ENCODE measurements at places on chromosomes 3 and 15. TPM values are rescaled to one million over a fixed set of nuclear protein-coding genes. Genes with fewer than 3 reads are reported as not detected.
A peak's percentile ranks its signal among the peaks of the same experiment; 100 is the strongest.

DNA sequence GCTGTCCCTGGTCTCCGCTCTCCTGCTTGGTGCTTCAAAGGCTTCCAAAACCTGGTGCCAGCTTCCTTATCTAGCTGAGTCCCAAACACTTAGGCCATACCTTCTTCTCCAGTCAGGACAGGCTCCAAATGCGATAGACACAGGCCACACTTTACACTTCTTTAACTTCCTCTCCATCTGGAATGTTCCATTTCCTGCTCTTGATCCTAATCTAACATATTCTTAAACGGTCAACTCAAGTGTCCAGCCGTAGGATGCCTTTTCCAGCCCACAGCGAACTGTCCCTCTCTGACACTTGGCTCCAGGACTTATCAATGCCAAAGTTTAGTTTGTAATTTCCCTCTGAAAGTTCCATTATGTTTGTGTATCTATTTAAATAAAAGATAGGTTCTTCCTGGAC is 19.2 kb upstream of the PLA2G4F start:
- DNase-seq, result no peak

- DNase-seq, result peak; percentile 69
Observed at GRCh38 chr3:155131104-155131503, 51.0 kb downstream of the MME start.

Gene CACNA2D2
- not detected for total RNA-seq

- DNase-seq, result no peak
Observed at GRCh38 chr3:38120693-38121450, 16.1 kb downstream of the ACAA1 start.

DNA sequence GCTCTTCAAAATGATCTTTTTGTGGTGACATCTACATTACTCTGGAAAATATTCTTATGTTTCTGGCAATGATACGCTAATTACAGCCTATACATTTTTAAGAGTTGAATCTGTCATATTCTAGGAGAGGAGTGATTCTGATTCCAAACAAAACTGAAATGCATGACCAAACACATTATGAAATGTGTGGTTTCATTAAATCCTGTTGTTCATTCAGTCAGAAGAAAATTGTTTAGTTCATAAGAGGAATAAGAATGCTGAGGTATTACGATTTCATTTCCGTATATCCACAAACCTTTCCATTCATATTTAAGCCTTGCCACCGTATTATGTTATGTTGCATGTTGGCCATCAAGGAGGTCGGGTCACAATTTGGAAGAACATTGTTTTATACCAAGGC is 345.1 kb downstream of the FEZF2 start:
- DNase-seq, result no peak

Gene TMEM115
- 47.9 TPM for total RNA-seq

DNA sequence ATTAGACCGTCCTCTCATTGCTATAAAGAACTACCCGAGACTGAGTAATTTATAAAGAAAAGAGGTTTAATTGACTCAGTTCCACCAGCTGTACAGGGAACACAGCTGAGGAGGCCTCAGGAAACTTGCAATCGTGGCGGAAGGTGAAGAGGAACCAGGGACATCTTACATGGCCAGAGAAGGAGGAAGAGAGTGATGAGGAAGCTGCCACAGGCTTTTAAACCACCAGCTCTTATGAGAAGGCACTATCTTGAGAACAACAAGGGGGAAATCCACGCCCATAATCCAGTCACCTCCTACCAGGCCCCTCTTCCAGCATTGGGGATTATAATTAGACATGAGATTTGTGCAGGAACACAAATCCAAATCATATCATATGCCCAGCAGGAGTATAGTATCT is 138.5 kb downstream of the ALCAM start:
- no peak for DNase-seq

DNA sequence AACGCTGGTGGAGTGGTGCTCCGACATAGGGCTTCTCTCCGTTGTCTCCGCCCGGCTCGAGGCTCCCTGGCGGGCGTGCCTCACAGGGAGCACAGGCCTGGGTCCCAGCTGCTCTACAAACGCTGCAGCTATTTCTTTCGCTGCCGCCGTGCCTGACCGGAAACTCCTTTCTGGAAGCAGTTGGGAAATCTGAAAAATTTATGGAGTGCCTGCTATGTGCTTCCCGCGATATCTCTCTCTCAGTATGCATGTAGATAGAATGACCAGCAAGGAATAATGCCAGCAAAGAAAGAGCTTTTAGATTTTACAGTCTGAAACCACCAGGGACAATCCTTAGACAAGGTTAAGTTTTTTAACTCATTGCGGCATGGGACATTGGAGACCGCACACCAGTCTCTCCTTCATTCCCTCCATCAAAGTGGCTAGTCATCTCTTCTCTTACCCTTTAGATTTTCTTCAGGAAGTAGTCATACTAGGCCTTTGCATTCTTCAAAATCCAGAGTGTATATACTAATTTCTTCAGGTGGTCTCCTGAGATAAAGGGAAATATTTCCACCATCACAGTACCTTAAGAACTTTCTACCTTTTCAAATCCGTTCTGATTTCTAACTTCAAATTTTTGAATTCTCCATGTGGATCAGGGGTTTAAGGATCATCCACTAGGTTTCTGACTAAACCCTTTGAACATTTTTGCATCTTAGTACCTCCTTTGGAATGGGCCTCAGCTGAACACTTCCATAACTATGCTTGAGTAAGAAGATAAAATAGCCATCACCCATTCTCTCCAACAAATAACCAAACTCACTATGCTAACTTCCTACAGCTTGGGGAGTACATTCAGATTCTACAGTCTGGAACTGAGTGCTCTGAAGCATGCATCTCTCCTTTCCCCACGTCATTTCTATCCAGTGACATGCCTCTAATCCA is 1.1 kb upstream of the NPHP3 start:
- DNase-seq, result peak; percentile 9

Gene ANO10
- 27.2 TPM for total RNA-seq

- DNase-seq, result no peak
Observed at GRCh38 chr3:195900436-195901355, 7.7 kb downstream of the TNK2 start.

GRCh38 chr15:79883579-79884203 is 13.1 kb downstream of the MTHFS start:
- no peak for DNase-seq

GRCh38 chr3:12793701-12794100 is 2.8 kb upstream of the CAND2 start:
- no peak for DNase-seq

Gene XIRP1
- 0.09 TPM for total RNA-seq

All from fibroblast of the aortic adventitia (primary cell).